ENCODE measurements at places on chromosomes 12 and 14.
A peak's percentile ranks its signal among the peaks of the same experiment; 100 is the strongest.

DNA sequence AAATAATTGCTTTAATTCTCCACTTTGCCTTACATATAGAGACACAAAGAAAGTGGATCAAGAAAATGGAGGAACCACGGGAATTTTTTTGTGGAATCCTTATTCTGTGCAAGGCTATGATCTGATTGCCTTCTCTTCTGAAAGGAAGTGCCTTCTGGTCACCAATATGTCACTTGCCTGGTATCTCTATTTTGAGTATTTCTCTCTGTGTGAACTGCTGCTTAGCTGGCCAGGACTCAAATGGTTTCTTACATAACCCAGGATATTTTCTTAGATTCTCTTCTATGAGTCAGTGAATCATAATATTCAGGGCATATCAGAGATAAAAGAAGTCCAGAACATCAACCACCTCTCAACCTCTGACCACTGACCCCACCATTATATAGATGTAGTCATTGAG lies 156.1 kb downstream of the DIO2 start:
- no peak for DNase-seq

- no peak for DNase-seq
Observed at GRCh38 chr14:98345161-98345560, 926.8 kb downstream of the BCL11B start.

DNA sequence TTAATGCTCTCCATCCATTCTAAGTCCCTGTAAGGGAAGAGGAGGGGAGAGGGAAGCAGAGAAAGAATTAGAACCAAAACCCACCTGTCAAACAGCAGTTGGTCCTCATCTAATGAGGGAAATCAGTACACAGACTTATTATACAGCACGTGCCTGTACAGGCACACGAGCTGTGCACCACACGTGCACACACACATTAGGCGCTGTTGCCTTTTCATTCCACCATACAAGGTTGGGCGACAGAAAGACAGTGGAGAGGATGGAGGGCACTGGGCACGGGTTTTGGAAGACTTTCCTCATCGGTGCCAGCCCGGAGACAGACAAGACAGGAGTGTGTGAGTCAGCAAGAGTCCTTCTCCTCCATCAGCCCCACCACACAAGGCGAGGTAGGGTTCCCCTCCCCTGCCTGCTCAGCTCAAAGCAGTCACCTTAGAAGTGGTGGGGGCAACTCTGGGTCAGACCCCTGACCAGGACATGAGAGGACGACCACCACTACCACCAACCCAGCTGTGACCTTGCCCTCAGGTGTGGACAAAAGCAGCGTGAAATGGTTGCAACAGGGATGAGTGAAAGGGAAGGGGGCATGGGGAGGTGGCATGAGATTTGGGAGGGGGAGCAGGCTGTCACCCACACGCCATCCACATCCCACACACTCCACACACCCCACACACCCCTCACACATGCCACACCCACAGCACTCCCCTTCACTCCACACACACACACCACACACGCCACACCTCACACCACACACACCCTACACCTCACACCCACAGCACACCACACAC lies 80.7 kb downstream of the ACTN1 start:
- no peak for DNase-seq

DNA sequence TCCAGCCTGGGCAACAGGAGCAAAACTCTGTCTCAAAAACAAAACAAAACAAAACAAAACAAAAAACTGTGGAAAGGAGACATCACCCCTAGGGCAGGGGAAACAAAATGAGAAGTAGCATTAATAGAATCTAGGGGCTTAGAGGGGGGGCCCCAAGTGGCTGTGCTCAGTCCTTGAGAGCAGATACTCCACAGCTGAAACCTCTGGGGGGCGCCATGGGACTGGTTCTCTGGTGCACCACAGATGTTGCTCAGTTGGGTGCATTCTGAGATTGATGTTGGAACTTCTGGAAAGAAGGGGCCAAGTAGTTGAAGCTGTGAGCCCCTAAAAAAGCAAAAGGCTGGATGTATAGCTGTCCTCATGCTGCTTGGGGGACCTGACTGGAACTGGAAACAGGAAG lies 11.8 kb upstream of the SYNE2 start:
- peak; percentile 56 for DNase-seq

GRCh38 chr14:75645056-75645455 lies 15.6 kb downstream of the ERG28 start:
- DNase-seq = peak; percentile 22

- DNase-seq = no peak
Observed at GRCh38 chr12:53336181-53336681, at the start of gene SP7. Gene SP7, minus strand, starts transcription at chr12:53336354. Its CDS starts 708 bp downstream, at chr12:53335646.

DNA sequence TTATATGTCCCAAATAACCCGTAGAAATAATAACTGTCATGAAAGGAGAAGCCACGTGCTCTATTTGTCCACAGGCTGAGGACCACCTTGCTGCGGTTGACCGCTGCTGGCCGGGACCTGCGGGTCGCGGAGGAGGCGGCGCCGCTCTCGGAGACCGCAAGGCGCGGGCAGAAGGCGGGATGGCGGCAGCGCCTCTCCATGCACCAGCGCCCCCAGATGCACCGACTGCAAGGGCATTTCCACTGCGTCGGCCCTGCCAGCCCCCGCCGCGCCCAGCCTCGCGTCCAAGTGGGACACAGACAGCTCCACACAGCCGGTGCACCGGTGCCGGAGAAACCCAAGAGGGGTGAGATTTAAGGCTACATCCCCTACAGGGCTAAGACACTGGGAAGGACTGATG lies 21.0 kb downstream of the RPGRIP1 start:
- peak; percentile 59 for DNase-seq

GRCh38 chr14:72726444-72726843 lies 167.5 kb downstream of the DPF3 start:
- no peak for DNase-seq

DNA sequence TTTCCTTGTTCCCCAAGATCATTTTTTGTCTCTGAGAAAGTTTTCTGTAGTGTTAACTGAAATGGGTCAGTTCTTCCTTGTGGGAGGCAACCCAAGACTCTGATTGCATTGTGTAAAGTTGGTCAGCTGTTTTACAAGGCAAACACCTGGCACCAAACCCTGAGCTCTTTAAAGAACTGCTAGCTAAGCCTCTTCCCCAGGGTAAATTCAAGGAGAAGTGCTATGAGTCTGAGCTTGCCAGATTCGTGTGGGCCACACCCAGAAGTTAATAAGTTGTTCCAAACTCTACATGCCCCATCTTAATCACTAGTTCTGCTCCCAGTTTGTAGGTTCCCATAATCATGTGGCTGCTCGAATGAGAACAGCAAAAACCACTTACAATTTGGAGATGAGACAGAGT lies 214.5 kb downstream of the BTG1 start:
- DNase-seq = no peak

GRCh38 chr12:91959220-91959619 lies 186.4 kb downstream of the BTG1 start:
- DNase-seq = no peak

- no peak for DNase-seq
Observed at GRCh38 chr14:50822501-50823042, 8.4 kb downstream of the NIN start.

DNA sequence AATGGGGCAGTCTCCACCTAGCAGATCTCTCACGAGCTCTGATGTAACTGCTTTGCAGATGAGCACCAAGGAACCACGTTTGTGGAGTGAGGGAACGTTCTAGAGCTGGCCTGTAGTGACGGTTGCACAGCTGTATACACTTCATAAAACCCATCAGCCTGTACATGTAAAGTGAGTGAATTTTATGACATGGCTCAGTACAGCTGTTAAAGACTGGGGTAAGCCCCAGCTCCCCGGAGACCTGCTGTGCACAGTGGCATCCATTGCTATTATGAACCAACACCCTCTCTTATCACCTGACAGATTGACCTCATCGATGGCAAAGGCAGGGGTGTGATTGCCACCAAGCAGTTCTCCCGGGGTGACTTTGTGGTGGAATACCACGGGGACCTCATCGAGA lies 20.6 kb downstream of the KMT5A start:
- DNase-seq = no peak

DNA sequence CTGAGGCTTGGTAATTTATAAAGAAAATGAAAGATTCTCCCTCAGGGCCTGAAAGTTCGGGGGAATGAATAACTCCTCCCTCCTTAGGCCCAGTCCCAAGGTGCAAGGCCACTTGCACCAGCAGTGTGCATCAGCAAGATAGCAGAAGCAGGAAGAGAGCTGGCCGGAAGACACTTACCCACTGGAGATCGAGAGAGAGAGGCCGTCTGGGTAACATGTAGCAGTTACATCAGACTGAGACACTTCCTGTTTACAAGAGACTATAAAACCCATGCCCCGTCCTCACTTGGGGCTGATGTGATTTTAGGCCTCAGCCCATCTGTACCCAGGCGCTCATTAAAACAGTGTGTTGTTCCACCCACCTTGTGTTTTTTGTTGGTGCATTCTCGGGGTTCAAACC lies 85.2 kb downstream of the TMTC3 start:
- DNase-seq = no peak

- no peak for DNase-seq
Observed at GRCh38 chr12:65966852-65967593, 142.7 kb downstream of the HMGA2 start.

DNA sequence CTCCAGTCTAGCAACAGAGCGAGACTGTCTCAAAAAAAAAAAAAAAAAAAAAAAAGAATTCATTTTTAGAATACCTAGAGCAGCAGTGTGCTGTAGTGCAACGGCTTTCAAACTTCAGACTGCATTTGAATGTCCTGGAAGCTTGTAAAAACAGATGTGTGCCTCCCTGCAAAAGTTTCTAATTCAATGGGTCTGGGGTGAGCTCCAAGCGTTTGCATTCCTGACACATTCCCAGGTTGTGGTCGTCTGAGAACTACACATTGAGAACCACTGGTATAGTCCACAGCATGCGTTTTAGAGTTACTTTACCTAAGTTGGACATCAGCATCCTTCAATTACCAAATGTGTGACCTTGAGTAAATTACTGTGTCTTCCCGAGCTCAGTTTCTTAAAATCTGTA lies 816.8 kb downstream of the NRXN3 start:
- DNase-seq = no peak

- no peak for DNase-seq
Observed at GRCh38 chr12:42670719-42671118, 81.2 kb upstream of the PRICKLE1 start.

DNA sequence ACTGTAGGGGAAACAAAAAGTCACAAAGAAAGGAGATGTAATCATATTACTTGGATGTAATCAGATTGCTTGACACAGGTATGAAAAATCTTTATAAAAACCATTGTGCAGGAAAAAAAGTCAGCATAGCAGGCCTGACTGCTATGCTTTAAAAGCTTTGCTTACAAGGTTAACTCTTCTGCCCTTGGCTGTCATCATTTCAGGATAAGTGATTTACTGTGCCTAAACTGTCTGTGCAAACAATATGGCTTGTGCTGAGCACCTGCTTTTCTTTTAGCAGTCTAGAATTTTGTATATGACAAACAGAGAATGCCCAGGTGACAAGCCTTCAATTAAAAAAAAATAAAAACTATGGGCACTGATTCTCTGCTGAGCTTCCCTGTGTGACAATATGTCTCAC lies 63.8 kb upstream of the PLEKHG7 start:
- peak; percentile 1 for DNase-seq

- no peak for DNase-seq
Observed at GRCh38 chr12:131784909-131785762, 43.1 kb upstream of the MMP17 start.

Data from NCI-H524 (cell line).